Stimulated activated CD8-positive, alpha-beta memory T cell treated with anti-CD3 and anti-CD28 coated beads, Interleukin-2, amount 100 ng/mL, for 48 hours (primary cell): ENCODE measurements at places on chromosomes 11 and 22.

GRCh38 chr11:99352642-99353041 lies 331.9 kb downstream of the CNTN5 start:
- no peak for DNase-seq

GRCh38 chr11:110883256-110883655 lies 171.0 kb upstream of the ARHGAP20 start:
- no peak for DNase-seq

DNA sequence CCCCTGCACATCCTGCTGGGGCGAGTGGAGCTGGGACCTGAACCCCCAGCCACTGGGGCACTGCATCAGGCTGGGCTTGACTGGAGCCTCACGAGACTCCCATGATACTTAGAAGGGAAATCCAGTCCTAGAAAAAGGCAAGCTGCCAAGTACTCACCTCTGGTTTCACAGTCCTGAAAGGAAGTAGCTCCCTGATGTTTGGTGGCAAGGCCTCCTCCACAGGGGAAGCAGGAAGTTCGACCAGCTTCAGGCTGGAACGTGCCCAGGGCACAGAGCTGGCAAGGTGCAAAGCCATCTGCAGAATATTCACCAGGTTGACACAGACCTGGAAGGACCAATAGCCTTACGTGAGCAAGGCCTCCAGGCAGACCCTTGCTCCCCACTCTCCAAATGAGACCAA lies 26.8 kb upstream of the NRIP3 start:
- DNase-seq, result no peak

DNA sequence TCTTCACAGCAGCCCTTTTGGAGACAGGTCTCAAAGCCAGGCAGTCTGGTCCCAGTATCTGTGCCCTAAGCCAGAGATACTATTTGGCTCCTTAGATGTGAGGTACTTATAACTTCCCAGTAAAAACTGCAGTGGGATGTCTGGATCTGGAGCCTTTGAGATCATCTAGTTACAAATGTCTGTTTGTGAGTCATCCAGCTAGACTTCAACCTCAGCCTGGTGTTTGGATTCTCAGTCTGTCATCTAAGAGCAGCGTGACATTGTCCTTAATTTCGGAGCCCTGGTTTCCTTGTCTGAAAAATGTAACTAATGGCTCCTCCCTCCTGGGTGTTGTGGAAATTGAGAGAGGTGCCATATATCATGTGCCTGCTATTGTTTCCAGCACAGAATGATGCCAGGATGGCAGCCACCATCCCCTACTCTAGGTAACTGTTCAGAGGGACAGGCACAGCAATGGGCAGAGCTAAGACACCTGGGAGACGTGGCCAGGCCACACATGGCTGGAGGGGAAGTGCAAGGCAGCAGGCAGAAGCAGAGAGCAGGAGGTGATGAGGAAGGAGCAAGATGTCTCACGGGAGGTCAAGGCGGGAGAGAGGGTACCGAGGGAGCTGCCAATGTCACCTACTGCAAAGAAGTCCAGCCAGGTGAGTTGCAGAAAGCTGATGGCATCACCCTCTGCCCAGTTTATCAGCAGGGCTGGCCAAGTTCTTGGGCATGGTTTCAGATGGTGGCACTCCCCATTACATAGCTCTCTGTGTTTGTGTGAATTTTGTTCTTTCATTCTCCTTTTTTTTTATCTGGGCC lies 20.6 kb upstream of the ST3GAL4 start:
- no peak for DNase-seq

DNA sequence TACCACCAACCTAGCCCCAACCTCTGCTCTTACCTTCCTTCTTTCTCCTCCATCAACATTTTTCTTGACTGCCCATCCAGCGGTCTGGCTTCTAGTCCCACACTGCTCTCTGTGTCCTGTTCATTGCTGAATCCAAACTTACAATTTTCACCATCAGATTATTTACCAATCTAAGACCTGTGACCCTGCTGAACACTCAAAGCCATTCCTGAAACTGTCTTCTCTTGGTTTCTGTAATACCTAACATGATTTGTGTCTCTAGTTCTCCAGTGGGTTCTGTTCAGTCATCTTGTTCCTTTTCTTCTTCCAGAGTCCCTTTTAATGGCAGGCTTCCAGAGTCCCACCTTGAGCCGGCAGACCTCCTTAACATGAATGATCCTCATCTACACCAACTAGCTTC lies 24.1 kb downstream of the RRAS2 start:
- no peak for DNase-seq

DNA sequence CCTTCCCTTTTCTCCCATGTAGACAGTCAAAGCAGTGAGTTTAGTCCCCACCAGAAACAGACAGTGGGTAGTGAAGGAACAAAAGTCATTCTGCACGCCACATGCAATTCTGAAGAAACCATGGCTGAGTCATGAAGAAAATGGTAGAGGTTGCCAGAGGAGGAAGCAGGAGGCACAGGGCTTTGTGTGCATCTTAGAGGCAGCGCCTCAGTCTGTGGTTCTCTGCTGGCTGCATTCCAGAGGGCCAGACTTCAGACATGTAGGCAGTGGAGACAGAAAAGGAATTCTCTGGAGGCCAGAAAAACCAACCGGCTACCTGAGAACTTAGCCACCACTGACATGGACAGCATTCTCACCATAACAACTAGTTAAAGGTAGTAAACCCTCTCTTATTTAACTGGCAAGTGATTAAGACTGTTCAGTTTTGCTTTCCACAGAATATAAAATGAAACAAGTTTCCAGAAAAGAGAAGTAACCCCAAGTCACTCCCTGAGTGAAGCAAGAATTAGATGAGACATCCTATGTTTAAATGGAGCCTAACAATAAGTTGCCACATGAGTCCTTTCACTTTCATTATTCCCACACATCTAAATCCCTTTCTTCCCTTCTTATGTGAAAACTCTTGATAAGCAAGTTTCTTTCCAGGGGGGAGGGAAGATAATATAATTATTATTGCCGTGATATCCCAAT lies 556.1 kb downstream of the SOX6 start:
- no peak for DNase-seq

DNA sequence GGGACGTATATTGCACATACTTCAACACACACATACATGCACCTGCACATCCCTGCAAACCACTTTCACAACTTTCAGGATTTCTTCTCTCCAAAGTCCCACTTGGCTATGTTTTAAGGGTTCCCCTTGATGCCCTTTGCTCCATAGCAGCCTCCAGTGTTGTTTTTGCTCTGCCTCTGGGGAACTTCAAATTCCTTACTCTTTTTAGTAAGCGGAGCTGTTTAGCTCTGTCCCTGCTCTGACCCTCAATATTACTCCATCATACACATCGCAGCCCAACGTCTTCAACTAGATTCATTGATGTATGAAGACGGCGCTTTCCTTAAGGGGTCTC lies 18.3 kb downstream of the PRR5L start:
- no peak for DNase-seq

DNA sequence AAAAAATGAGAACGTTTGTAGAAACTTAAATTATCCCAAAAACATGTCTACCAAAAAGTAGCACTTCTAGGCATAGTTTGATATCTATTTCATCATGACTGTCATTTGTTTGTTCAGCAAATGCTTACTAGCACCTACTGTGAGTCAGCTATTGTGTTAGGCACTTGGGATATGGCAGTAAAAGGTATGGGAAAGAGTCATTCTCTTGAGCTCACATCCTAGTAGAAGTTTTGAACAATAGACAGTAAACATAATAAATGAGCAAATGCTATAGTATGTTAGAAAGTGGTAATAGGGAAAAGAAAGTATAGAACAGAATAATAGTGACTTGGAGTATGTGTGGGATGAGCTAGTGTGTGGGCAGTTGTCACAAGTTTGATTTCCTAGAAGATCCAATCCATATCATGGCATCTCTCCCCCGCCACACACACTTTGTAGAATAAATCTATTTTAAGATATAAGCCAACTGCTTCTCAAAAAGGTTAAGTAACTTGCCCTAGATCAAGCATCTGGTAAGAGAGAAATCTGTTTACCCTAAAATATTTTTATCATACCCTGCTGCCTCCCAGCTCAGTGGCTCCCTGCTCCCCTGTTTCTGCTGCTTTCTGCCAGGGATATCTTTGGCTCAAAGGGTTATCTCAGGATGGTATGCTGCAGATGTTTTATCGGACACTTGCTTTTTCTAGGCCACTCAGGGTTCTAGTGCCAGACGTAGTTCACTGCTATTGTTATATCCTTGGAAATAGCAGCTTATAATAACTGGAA lies 129.7 kb downstream of the NCAM1 start:
- DNase-seq, result no peak

- no peak for DNase-seq
Observed at GRCh38 chr11:123180166-123180565, 14.9 kb downstream of the CLMP start.

GRCh38 chr22:47356511-47357011 lies 594.1 kb downstream of the TBC1D22A start:
- DNase-seq, result no peak

GRCh38 chr11:130854483-130854882 lies 61.8 kb downstream of the SNX19 start:
- DNase-seq, result no peak

DNA sequence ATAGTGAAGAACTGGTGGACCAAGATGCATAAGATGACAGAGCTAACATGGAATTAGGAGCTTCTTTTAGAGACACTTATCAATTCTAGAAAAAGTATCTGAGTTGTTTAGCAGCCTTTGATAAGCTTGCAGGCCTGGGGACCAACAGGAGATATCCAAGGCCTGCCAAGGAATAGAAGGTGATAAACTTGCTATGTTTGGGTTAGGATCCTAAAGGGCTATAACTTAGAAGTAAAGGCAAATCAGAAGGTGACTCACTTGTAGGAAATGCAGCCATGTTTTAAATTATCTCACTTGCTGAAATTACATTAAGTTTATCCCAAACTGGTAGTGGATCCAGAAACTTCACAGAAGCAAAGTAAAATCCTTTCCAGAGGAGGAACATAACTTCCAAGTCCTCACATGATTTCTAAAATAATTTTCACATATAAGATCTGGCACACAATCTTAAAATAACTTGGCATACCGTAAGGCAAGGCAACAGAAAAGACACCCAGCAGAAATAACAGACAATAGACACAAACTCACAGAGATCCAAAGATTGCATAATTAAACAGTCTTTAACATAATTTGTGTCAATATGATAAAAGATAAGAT lies 69.6 kb upstream of the TEAD1 start:
- no peak for DNase-seq

- DNase-seq, result no peak
Observed at GRCh38 chr11:1732418-1733008, 17.9 kb downstream of the IFITM10 start.

DNA sequence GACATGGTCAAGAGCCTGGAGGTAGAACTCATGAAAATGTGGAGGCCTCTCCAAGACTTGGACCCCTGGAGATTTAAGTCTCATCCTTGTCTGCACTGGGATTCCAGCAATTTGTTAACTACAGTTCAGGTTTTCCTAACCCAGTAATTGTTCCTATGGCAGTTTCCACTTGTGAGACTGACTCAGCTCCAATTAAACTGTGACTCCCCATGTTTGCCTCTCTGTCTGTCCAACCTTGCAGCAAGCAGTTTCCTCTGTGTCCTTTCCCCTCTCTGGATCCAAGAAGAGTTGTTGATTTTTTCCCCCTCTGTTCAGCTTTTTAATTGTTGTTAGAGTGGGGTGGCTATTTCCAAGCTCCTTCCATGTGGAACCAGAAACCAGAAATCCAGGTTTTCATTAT lies 16.2 kb upstream of the ARHGAP20 start:
- no peak for DNase-seq

- DNase-seq, result no peak
Observed at GRCh38 chr22:24178021-24178431, 3.3 kb upstream of the SUSD2 start.

DNA sequence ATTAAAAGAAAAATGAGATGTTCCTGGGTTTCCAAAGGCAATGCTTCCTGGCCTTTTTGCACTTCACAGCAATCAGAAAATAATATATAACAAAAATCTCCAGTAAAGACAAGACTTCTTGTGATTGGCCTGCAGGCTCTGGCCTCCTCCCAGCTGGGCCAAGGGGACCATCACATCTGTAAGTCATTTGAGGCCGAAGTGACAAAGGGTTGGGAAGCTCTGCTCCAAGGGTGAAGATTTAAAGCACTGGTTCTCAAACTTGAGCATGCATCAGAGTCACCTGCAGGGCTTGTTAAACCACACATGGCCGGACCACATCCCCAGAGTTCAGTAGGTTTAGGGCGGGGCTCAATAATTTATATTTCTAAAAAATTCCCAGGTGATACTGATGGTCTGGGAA lies 32.1 kb downstream of the ARFGAP2 start:
- DNase-seq, result no peak

- DNase-seq, result no peak
Observed at GRCh38 chr11:13262096-13262495, 15.5 kb upstream of the BMAL1 start.

DNA sequence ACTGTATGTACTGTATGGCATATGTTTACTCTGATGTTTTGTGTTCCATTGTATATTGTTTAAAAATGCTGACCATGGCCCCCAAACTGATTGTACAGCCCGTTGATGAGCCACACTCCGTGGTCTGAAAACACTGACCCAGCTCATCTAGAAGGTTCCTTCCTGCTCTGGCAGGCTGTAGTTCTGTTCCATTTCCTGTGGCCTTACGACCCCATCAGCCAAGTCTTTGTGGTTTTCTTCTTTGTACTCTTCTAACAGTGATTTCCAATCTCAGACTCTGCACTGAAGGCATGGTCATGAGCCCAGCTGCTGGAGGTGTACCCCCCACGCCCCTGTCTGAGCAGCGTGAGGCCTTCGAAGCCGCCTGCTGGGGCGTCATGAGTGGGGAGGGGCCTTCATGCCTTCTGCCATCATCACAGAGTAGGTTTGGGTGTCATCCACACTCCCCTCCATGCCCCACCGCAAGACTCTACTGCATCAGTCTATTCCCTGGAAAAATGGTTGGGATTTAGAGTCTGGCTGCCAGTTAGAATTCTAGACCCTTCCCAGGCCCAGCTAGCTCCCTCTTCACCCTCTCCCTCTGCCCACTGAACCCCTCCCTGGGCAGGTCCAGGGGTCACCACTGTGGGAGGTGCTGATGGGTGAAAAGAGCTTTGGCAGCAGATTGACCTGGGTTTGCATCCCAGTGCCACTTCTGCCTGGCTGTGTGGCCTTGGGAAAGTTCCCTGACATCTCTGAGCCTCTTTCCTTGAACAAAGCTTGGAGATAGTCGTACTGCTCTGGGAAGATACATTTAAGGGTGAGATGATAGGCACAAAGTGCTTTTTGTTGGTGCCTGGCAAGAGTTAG lies 11.3 kb upstream of the C11orf96 start:
- no peak for DNase-seq

GRCh38 chr22:37358386-37358785 lies 68.9 kb downstream of the ELFN2 start:
- no peak for DNase-seq

- DNase-seq, result no peak
Observed at GRCh38 chr22:37662039-37662438, 3.5 kb downstream of the PDXP start.
